ENCODE measurements at places on chromosomes 7 and 10.

GRCh38 chr10:112585126-112585525, 138.1 kb downstream of the VTI1A start:
- DNase-seq = no peak

- no peak for DNase-seq
Observed at GRCh38 chr10:84696610-84697009, 368.2 kb downstream of the CCSER2 start.

GRCh38 chr7:102318482-102318971, 31.9 kb downstream of the SH2B2 start:
- no peak for DNase-seq

GRCh38 chr7:114977277-114977676, 55.4 kb downstream of the MDFIC start:
- DNase-seq = no peak

- no peak for DNase-seq
Observed at GRCh38 chr10:30999070-30999712, 32.5 kb downstream of the ZNF438 start.

DNA sequence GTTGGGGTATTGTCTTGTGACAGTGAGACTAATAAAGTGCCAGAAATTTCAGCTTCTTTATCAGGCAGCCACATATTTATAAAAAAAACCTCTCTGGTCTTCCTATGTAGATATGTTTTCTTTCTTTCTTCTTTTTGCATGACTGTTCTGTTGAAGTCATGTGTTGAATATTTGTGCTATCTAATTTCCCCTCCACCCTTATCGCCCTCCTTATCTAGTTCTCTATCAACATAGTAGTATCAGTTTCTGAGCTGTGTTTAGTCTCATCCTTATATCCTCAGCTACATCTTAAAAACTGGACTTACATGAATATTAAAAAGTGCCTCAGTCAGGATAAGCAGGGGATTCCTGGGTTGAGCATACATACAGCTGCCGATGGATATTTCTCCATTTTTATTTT, 53.9 kb downstream of the SEMA3D start:
- no peak for DNase-seq

GRCh38 chr10:108957681-108958080, 965.6 kb downstream of the XPNPEP1 start:
- no peak for DNase-seq

GRCh38 chr10:19688344-19688743, 127.9 kb upstream of the PLXDC2 start:
- DNase-seq = no peak

DNA sequence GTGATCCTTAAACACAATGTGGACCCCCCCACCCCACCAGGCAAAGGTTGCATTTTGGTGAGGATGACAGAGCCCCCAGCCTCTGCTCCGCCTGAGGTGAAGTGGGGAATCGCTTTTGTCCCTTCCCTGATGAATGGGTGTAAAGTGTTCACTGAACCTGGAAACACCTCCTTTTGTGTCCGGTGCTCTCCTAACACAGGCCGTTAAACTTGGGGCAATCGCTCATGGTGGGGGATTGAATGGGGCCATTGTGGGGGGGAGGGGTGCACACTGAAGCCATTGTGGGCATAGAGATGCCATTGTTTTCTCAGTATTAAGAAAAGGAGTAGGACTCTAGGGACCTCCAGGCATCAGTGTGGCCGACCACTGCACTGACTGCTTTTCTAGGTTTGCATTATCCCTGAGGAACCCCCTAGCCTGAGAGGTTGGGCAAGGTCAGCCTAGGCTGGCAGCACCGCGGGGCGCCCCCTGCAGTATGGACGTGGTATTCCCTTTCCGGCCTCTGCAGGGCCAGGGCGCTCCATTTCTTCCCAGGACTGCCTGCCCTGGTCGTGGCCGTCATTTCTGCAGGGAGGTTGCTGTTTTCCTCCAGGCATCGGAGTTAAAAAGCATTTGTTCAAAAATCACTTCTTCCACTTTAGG, 158.3 kb downstream of the TCF7L2 start:
- peak; percentile 42 for DNase-seq

DNA sequence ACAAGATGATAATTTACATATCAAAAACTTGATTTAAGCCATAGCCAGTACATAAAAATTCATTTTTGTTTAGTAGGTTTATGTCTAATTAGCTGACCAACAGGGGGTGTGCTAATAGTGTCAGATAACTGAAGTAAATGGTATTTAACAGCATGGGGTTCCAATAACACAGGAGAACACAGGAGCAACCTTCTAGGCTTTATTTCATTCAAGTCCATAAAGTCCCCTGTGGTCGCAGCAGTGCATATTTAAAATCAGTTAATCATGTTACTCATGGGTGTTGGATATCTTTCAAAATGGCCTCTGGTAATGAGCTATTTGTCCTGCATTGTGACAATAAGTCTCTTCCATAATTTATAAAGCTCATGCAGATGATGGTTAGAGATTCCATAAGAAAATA, 238.6 kb downstream of the CNTNAP2 start:
- DNase-seq = no peak

DNA sequence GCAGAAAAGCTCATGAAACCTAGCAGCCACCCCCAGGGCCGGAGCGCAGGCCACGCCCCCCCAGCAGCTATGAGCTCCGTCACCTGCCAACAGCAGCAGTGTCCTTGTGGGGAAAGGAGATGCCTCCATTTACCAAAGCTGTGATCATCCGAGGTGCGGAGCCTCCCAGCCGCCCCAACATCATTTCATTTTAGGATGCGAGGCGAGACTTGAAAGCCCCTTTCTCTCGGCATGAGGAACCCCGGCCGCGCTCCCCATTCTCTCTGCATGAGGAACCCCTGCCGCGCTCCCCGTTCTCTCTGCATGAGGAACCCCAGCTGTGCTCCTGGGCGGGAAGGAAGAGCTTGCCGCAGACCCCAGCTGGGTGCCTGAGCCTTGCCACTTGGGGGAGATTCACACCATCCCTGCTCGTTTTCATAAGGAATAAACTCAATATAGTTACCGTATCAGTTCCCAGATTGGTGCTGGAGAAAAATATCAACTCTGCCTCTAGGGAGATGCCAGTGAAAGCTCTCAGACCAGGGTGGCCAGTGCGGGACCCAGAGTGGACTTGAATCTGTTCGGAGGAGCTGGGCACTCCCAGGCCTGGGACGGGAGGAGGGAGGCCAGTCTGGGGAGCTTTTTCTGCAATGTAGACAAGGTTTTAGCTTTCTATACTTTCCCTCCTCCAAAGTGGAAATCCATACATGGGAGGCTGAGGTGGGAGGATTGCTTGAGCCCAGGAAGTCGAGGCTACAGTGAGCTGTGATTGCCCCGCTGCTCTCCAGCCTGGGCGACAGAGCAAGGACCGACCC, 35.0 kb downstream of the JAKMIP3 start:
- DNase-seq = peak; percentile 4

GRCh38 chr10:133277277-133277992, 767 bp upstream of the ADAM8 start:
- DNase-seq = no peak

DNA sequence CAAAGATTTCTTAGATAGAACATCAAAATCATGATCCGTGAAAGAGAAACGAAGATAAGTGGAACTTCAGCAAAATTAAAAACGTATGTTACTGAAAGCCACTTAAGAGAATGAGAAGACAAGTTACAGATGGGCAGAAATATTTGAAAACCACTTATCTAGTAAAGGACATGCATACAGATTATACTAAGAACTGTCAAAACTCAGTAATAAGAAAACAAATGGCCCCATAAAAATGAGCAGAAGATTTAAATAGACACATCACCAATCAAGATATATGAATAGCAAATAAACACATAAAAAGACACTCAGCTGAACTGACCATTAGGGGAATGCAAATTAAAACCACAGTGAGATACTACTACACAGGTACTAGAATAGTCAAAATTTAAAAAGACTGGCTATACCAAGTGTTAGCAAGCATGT, 343.7 kb downstream of the PTEN start:
- no peak for DNase-seq

DNA sequence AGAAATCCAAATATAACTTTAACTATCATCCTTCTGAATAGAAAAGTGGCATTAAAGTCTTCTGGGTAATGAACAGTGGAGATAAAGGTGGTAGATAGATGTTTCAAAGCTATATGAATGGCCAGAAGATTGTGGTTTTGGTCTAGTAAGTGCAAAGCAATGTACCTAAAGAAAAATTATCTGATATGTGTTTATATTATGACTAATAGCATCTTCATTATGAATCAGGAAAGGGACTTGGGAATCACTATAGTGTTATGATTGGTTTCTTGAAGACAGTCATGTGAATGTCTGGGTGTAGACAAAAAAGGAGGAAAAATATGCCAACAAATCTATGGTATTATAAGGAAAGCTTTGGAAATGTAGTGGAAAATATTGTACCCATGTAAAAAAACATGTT, 3.0 kb downstream of the ZNF518A start:
- DNase-seq = no peak

DNA sequence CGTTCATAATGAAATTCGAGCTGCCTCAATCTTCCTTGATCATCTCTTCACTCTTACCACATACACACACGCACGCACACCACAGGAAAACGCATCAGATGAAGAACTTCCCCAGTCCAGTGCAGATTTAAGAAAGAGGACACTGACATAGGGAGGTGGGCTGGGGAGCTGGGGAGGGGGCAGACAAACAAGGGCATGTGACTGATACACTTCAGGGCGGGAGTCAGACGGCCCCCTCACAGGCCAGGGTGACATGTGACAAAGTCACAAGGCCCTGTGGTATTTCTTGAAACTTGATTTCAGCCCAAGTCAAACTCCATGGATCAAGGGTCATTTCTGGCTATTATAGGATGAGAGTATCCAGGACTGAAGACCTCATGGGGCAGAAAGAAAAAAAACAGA, 82.6 kb downstream of the KCNMA1 start:
- DNase-seq = no peak

- no peak for DNase-seq
Observed at GRCh38 chr10:18203471-18203870, 63.2 kb downstream of the CACNB2 start.

- DNase-seq = no peak
Observed at GRCh38 chr10:15046626-15047025, 2.9 kb downstream of the OLAH start.

- DNase-seq = no peak
Observed at GRCh38 chr10:125992254-125992653, 95.9 kb downstream of the FANK1 start.

- no peak for DNase-seq
Observed at GRCh38 chr10:77560471-77560870, 77.1 kb downstream of the KCNMA1 start.

- no peak for DNase-seq
Observed at GRCh38 chr10:43076311-43076875, 476 bp upstream of the RET start.

DNA sequence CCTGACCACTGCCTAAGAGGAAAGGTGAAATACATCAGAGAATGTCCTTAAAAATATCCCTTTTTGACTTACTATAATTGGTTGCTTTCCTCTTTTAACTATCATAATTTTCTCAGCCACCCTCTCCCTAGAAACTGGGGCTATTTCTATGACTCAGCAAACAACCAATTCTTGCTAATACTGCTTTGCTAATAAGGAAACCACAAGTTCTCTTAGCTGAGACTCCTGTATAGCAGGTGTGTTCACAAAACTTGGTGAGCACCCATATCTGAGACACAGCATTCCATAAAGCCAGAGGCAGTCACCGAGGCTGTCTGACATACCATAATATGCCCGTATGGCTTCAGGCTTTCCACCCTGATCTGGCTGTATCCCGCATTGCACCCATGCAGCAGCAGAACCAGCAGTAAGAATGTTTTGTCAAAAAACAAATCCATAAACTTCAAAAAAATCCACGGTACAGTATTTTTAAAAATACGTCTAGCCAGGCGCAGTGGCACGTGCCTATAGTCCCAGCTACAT, 191.7 kb upstream of the C7orf33 start:
- no peak for DNase-seq

GRCh38 chr10:69953851-69954250, 98.8 kb upstream of the MACROH2A2 start:
- DNase-seq = no peak

GRCh38 chr10:132293813-132294520, 13.8 kb downstream of the STK32C start:
- no peak for DNase-seq

DNA sequence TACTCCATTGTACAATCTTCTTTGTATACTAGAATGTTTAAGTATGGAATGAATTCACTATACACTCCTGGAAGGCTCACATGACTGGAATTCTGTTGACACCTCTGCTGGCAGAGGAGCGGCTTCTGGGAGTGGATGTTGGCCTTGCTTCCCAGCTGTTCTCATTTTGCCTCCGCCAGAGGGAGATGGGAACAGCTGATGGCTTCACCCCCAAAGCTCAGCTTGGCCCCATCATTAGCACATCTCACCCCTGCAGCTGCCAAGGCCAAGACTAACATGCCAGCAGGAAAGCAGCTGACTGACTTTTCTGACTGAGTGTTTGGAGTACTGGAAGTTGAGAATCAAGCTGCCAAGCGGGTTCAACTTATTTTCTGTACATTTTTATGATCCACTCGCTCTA, 15.1 kb downstream of the ADAM12 start:
- DNase-seq = no peak

DNA sequence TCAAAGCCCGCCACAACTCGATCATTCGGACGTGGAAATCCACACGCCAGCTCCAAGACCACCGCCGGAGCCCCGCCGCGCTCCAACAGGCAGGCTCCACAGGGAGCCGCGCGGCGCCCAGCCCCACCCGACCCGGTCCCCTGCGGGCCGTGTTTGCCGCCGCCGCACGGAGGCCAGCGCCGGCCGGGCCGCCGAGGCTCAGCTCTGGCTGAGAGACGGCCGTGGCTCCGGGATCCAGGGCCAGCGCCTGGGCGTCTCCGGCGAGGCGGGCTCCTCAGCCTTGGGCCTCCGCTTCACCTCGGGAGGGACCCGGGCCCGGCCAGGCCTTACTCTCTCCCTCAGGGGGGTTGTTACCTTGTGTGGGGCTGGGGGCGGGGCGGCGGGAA, 333 bp downstream of the SMNDC1 start:
- no peak for DNase-seq

- no peak for DNase-seq
Observed at GRCh38 chr10:96690755-96691730, 29.3 kb downstream of the PIK3AP1 start.

DNA sequence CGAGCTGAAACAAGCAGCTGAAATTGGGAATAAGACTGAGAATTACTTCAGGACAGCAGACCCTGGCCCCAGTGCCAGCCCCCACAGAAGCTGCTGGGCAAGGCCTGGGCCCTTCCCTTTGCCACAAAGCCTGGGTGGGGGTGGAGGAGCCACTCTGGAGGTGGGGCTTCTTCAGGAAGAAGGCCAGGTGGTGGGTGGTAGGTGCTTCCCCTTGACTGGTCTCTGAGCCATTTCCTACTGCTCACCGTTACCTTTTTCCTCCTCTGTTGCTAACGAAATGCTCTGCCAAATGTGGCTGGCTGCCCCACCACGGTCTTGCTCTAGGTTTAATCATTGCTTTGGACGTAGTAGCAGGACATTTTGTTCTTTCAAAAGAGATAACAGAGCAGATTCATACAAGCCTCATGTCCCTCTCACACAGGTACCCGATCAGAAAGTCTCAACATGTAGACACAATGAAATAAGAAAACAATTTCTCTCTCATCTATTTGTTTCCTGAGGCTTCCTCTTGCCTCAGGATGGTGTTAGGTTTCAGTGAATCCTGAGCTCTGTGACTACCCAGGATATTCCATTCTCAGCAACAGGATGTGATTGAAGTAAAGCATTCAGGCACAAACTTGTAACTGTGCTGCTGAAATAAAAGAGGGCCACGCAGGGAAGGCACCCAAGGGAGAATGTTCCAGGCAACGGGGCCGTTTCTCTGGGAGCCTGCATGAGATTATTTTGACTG, 66.5 kb downstream of the WDR11 start:
- DNase-seq = no peak

GRCh38 chr10:60096761-60097513, 190.6 kb upstream of the CCDC6 start:
- DNase-seq = no peak

- DNase-seq = no peak
Observed at GRCh38 chr7:4834601-4835397, 27.0 kb downstream of the PAPOLB start.

All from progenitor cell of endocrine pancreas (in vitro differentiated cells).